ENCODE measurements at places on chromosomes 5 and 9.

DNA sequence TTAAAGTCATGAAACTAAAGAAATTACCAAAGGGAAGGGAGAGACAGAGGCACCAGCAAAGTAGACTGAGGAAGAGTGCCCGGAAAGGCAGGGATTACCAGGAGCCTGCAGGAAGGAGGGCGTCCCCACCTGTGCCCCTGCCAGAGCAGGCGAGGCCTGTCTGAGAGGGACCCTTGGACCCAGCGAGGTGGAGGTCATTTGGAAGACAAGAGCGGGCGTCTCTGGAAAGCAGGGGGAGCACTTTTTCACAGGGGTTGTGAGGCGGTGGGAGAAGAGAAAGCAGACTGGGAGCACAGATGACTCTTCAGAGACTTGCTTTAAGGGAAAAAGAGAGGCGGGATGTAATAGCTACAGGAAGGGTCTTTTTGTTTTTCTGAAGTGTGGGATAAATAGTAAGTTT is 27.5 kb upstream of the SLC2A8 start:
- no peak for DNase-seq

DNA sequence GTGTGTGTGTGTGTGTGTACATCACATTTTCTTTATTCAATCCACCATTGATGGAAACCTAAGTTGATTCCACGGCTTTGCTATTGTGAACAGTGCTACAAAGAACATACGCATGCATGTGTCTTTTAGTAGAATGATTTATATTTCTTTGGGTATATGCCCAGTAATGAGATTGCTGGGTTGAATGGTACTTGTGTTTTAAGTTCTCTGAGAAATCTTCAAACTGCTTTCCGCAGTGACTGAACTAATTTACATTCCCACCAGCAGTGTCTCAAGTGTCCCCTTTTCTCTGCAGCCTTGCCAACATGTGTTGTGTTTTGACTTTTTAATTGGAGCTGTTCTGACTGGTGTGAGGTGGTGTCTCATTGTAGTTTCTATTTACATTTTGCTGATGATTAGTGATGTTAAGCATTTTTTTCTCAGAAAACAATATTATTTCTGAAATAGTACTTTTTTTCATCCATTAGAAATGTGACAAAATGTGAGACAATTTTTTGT is 769.7 kb downstream of the TAF11L14 start:
- DNase-seq: no peak

GRCh38 chr9:18393340-18394130 is 80.4 kb upstream of the ADAMTSL1 start:
- DNase-seq: no peak

- no peak for DNase-seq
Observed at GRCh38 chr9:134167530-134167931, 3.2 kb upstream of the RNU6ATAC start.

DNA sequence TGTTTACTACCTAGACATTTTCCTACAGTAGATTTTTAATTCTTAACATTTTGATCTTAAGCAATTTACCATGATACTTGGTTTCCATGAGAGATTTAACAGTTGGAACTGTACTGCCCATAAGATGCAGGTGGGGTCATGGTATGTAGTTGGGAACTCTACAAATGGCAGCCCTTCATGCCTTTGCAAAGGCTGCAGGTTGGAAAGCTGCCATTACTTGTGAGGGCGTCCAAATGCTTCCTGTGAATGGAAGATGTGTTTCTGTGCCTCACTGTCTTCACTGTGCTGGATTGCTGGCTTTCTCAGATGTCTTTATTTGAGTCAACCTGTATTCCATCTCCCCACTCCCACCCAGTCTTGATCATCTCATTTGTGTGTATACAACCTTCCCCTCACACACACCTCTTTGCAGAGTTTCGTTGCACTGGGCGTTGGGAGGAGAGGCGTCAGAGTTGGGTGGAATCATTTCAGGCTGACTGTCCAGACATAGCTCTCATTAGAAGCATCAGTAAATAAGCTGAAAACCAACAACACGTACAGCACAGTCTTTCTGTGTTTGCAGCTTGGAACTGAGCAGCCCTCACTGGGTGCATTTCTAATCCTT is 14.8 kb upstream of the ABL1 start:
- DNase-seq: no peak

GRCh38 chr5:160274483-160274931 is 37.9 kb downstream of the CCNJL start:
- no peak for DNase-seq
